ENCODE measurements at places on chromosomes 7 and 10. TPM values are rescaled to one million over a fixed set of nuclear protein-coding genes. Genes with fewer than 3 reads are reported as not detected.

Gene CNTNAP2
- 0.81 TPM for total RNA-seq

Gene SERPINE1
- total RNA-seq: 564 TPM

Gene CRYGN
- not detected for total RNA-seq

Gene ZPBP
- not detected for total RNA-seq

Gene EBF3
- 0.16 TPM for total RNA-seq

Gene ZNF503
- total RNA-seq: 25.1 TPM

Gene OR2A7
- 1.1 TPM for total RNA-seq
